ENCODE measurements at places on chromosomes 1 and 21. TPM values are rescaled to one million over a fixed set of nuclear protein-coding genes. Genes with fewer than 3 reads are reported as not detected.

CCDC190 gene
- total RNA-seq: 0.28 TPM

RPAP2 gene
- 13.6 TPM for total RNA-seq

LCE2A gene
- total RNA-seq: not detected

ZNF593OS gene
- total RNA-seq: not detected

TMEM82 gene
- not detected for total RNA-seq

CAPN9 gene
- not detected for total RNA-seq

CD1E gene
- total RNA-seq: not detected

KRTAP22-2 gene
- not detected for total RNA-seq

RCC2 gene
- 24.2 TPM for total RNA-seq

GRCh38 chr1:67211589-67212563, 45.6 kb downstream of the IL23R start:
- DNase-seq: peak; percentile 34

DNA sequence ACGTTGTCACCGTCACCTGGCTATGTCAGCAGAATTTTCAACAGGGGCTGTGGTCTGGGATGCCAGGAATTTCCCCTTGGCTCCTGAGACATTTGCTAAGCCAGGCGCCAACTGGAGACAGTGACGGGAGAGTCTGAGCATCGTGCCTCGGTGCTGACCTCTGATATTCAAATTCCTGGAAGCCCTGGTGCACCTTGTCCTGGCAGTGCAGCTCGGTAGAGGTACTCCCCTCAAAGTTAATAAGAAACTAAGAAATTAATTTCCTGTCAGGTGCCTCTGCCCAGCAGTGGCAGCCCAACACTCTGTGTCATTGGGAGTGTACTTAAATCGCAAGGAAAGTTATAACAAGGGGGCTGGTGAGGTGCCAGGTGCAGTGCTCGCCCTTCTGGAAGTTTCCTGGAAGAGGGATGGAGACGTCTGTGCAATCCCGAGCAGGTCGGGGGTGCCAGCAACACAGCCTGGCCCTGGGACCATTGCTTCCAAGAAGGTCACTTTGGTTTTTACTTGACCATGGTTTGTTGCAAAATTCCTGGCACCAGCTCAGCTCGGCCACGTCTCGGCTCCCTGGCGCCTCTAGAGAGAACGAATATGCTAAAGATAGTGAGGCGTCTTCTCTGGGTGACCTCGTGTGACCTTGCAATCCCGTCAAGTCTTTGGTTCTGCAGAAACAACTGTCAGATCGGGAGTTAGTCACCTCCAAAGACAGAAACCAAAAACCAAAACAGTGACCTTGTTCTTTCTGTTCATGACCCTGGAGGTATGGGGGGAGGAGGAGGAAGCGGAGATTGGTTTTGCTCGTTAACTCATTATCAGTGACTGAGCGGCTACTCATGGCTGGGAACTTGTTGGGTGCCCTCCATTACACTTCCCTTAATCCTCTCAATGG, 149.5 kb upstream of the VAMP3 start:
- DNase-seq: no peak

DNA sequence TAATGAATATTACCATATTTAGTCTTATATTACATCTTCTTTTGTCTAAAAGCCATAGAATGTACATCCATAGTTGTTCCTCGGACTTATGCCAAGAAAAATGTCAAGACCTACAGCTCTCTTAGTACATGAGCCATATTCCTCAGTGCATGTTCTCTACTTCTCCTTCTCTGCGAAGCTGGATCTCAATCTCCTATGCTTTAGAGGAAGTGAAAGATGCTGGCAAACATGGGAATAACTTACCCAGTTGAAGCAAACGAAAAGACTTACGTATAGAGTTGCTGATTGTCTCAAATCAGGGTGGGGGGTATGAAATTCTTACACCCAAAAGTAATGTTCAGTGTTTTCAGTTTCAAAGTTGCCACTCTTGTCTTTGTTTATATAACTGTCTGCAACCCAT, 32.7 kb downstream of the OR13G1 start:
- DNase-seq: no peak

GRCh38 chr1:41749991-41750745, 168.6 kb downstream of the HIVEP3 start:
- no peak for DNase-seq

DNA sequence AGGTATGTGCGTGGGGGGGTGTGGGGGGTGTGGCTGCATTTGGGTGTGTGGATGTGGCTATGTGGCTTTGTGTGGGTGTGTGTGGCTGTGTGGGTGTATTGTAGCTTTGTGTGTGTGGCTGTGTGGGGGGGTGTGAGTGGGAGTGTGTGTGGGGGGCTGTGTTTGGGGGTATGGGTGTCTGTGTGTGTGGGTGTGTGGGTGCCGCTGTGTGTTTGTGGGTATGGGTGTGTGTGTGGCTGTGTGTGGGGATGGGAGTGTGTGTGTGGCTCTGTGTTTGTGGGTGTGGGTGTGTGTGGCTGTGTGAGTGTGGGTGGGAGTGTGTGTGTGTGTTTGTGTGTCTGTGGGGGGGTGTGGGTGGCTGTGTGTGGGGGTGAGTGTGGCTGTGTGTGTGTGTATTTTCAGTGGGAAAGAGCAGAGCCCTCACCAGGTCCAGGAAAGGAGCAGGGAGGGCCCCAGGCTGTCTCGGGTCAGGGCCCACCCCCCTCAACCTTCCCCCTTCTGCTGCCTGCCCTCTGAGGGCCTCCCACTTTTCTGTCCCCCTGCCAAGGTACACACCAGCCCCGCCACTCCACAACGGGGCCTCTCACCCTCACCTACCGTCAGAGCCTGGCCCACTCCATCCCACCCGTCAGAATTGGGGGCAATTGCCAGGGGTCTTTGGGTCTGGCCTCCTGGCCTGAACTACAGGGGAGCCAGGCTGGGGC, 1.9 kb upstream of the COL8A2 start:
- DNase-seq: no peak

- no peak for DNase-seq
Observed at GRCh38 chr1:245588116-245588639, 433.4 kb downstream of the KIF26B start.

DNA sequence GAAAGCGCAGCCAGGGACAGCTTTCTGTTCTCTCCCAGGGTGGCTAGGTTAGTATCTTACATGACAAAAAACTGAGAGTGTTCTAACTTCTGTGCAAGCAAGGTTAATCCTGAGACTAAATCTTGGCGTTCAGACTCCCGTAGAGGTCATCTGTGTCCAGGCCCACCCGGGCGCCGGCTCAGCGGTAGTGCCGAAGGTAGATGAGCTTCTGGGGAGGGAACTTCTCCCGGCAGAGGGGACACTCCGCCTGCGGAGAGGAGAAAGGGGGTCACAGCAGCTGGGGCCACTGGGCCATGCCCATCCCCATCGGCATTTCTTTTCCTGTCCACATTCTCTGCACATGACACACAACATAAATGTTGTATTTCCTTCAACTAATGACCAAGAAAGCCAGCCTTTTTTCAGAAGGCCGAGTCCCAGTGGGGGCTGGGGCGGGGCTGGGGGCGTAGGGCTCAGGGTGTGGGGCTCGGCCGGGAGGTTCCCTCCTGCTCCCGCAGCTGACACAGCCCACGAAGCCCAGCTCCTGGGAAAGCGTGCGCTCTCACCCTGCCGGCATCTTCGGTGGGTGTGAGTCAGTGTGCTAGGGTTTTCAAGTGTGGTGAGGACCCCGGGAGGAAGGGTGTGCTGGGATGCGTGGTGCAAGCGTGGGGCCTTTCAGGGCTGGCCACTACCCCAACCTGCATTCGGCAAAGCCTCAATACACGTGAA, 6.6 kb downstream of the PEX10 start:
- peak; percentile 45 for DNase-seq

DNA sequence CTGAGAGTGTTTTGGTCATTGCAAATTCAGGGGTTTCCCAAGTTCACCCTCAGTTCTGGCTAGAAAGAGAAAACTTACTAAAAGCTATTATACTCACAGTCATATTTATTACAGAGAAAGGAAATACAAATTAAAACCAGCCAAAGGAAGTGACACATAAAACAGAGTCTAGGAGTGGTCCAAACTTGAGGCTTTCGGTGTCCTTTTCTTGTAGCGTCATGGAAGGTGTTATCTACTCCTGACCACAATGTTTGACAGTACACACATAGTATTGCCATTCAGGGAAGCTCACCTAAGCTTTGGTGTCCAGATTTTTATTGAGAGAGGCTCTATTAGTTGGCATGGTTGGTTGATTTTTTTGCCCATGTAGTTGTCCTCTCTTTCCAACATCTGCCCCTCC, 59.0 kb downstream of the SLC35A3 start:
- no peak for DNase-seq

GRCh38 chr1:30061292-30062220, 661.8 kb downstream of the MATN1 start:
- no peak for DNase-seq

DNA sequence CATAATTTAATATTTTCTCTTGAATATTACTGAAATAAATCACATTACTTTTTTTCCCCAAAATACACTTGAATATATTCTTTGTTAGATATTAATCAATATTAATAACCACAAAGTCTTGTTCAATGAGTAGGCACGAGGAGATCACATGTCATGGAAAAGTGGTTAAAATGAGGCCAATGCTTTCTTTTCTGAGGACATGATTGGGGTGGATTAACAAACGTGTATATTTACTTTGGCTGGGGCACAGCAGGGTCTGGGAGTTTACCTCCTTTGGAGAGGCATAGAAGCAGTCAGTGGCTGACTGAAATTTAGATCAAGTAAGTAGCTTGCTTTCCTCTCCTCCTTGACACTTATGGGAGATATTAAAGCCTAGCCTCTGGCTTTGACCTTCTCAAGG, 664.3 kb upstream of the B3GALT2 start:
- peak; percentile 2 for DNase-seq

GRCh38 chr1:159922511-159923202, 2.6 kb downstream of the TAGLN2 start:
- peak; percentile 41 for DNase-seq

- no peak for DNase-seq
Observed at GRCh38 chr1:69510026-69510425, 57.7 kb upstream of the LRRC7 start.

DNA sequence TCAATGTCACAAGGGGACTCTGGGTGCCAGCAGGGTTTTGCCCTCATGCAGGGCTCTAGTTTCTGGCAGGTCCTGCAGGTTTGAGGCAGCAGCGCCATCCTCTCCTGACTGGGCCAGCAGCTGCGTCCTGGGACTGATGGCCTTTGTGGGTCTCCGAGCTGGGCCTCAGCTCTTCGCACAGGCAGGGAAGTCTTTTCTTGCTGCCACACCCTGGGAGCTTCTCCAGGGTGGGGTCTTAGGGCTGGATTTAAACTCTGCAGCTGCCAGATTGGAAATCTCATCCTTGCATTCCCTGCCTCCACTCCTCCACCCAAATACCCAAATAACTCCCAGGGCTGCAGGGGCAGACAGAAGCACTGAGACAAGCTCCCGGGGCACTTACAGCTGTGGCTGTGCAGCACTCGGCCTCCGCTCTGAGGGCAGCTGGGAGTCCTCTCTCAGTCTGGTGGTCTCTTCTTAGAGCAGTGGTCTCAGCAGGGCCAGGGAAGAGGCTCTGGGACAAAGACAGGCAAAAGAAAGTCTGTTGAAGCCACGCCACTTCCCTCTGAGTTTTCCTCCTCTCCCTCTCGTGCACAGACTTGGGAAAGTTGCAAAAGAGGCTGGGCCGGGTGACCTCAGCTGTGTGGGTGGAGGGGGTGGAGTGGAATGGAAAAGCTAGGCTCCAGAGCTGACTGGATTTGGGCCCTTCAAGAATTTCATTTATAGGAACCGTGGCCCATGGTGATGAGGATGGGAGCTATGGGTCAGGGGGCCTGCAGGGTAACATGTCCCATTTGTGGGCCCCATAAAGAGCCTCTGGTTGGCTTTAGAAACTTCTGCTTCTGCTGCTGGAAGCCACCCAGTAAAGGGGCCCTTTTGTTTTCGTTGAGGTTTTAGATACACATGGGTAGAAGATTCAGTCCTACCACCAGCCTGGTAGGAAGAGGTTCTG, at the start of gene RAB7B:
Gene RAB7B (minus strand): TSS at position 525 of the 931 bp plus-strand sequence. CDS start 9,260 bp downstream, outside the sequence.
- peak; percentile 76 for DNase-seq

- DNase-seq: no peak
Observed at GRCh38 chr1:9917901-9918300, 7.8 kb upstream of the CTNNBIP1 start.

GRCh38 chr1:27097484-27097917, 57.4 kb downstream of the SLC9A1 start:
- peak; percentile 66 for DNase-seq

DNA sequence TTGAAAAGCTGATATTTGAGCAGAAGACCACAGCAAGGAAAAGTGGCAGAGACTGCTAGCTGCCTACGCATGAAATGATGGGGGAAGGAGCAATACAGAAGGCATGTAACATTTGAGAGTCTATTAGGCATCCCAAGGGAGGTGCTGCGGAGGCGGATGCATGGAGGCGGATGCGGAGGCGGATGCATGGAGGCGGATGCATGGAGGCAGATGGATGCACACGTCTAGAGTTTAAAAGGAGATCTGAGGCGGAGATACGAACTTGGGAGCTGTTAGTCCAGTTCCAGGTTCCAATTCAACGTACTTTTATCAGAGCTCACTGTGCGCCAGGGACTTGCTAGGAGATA, 744 bp upstream of the DDX20 start:
- peak; percentile 39 for DNase-seq

- DNase-seq: no peak
Observed at GRCh38 chr1:30679201-30679975, 44.0 kb downstream of the MATN1 start.

- no peak for DNase-seq
Observed at GRCh38 chr1:100147875-100148274, 14.9 kb downstream of the TRMT13 start.

DNA sequence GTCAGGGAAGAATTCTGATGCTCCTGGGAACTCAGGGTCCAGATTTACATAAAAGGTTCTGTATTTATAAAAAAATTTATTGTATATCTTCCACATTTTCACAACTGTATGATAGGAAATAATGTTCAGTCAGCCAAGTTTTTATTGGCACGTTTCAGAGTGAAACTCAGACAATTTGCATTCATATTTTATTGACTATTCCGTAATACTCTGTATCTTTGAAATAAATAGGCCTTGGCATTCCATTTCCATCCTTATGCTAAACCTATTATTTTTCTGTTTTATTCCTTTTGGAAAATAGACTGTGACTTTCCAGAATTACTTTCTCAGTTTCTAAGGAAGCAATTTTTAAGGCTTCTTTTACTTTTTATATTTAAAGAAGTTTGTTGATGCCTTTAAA, 329.0 kb downstream of the OLFM3 start:
- no peak for DNase-seq

GRCh38 chr1:22971611-22972405, 858 bp downstream of the LACTBL1 start:
- peak; percentile 16 for DNase-seq

DNA sequence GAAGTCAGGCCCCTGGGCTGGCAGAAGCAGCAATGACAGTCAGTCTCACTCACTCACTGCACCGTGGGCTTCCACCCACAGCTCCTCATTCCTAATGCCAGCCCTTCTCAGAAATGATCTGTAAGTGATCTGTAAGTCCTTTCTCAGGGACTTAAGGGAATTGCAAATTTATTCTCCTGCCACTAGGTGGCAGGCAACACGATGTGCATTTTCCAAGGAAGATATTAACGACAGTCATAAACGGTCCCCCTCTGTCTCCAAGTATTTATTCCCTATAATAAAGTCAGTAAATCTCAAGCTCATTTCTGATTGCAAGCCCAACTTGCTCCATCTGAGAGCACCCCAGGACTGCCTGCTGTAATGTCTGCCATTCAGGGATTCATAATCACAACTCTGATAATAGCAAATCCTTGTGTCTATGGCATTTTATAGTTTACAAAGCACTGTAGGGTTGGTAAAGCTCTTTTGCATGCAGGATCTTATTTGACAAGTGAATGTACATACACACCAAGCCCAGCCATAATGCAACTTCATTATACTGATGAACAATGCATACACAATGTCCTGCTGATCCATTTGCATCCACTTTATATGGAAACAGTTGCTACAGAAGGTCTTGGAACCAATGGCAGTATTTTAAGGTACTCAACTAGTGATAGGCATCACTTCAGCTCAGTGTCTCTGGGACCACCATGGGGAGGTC, 380.5 kb upstream of the CAMK1G start:
- DNase-seq: peak; percentile 64

GRCh38 chr1:7562729-7563605, 208.1 kb upstream of the VAMP3 start:
- DNase-seq: no peak
